ENCODE measurements at places on chromosomes 7 and 10.
A peak's percentile ranks its signal among the peaks of the same experiment; 100 is the strongest.

GRCh38 chr10:123642293-123642692, 23.9 kb upstream of the GPR26 start:
- no peak for DNase-seq

DNA sequence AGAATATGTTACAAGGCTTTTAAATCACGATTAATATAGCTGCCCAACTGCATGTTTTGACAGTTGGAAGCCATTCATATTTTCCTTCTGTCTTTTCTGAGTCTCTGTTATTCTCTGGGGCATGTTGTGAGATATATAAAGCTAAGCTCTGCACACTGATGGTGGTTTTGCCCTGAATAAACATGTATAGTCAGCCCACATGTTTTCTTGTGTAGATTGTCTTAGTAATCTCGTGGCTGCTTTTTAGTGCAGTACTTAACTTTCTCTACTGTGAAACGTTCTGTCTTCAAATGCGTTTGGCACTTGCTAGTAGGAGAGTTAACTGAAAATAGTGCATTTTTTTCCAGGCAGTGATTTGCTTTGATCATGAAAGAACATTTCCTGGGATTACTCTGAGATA, 268.5 kb downstream of the DNAJB9 start:
- DNase-seq, result peak; percentile 20

GRCh38 chr10:110169586-110169985, 37.8 kb upstream of the MXI1 start:
- no peak for DNase-seq

DNA sequence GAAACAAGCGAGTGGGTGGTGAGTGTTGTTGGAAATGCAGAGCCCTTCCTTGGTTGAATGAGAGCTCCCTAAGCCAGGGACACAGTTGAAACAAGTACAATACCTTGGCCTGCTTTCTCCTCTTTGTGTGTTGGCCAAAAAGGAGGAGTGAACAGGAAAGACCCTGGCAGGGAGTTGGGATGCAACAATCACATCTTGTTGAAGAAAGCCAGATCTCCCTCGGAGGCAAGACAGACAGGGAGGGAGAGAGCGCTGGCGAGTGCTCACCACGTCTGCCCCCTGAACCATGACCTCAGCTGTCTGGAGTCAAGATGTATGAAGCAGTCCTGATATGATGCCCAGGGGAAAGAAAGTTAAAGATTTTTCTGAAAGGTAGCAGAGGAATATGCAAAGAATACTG, 66.8 kb downstream of the ADAM12 start:
- no peak for DNase-seq

GRCh38 chr7:26083113-26083512, 68.9 kb upstream of the NFE2L3 start:
- DNase-seq, result no peak

GRCh38 chr7:139930286-139930965, 101.4 kb downstream of the TBXAS1 start:
- no peak for DNase-seq

GRCh38 chr7:125663961-125664360, 734.3 kb upstream of the POT1 start:
- no peak for DNase-seq

- DNase-seq, result no peak
Observed at GRCh38 chr7:148721390-148721789, 22.7 kb downstream of the CUL1 start.

GRCh38 chr7:128919241-128919640, 8.7 kb upstream of the KCP start:
- no peak for DNase-seq

DNA sequence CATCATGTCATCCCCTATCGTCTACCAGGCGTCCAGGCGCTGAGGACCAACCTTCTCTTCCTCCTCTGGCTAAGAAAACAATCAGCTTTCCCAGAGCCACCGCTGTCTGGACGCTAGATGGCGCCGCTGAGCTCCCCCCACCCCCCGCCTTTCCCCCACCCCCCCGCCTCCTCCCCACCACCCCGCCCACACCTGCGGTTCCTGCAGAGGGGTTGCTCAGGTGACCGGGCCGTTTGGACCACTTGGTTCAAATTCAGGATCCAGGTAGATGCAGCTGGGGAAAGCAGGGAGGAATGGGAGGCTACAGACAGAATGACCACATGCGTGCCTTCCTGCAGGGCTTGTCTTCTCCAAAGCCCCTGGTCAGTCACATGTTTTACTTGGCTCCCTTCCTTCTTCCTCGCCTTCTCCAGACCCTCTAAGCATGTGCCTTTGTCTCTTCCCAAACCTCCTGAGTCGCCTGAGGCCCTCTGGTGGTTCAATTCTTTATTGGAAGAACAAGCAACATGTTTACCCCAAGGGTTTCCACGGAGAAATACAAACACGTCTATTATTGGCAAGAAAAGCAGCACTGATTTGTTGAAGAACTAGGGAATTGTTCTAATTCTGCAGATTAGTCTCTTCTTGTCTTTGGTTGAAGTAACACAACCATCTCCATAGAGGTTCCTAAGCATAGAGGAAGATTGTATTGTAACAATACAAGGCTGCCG, 24.7 kb downstream of the AOC1 start:
- peak; percentile 35 for DNase-seq

DNA sequence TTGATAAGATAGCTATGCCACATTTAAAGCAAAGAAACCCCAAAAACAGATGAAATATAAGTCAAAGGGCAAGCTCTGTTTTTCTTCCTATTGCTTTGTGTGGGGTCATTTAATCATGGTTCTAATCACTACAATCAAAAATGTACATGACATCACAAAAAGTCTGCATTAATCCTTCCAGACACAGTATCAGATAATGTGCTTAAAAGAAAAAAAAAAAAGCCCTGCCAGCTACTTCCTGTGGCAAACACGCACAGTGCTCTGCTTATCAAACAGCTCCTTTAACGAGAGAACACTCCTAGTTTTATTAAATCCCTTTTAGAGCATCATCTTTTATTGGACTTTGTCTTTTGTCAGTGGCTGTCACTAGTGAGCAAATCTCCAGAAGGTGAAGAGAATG, 1005.8 kb downstream of the GATA3 start:
- no peak for DNase-seq

DNA sequence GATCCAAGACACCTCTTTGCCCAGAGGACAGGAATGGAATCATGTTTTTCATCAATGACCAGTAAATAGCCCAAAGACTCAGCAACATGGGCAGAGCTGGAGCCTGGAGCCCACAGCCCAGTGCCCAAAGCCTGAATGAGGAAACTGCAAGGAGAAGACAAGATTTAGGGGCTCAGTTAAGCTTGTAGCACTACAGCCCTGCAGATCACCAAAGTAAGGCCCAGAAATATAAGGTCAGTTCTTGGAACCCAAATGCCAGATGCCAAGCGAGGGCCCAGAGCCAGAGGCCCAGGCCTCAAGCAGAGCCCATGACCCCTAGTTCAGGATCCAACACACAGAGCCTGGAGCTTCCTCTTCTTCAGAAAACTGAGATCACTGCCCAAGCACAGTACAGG, 32.4 kb downstream of the MBL2 start:
- no peak for DNase-seq

- DNase-seq, result peak; percentile 96
Observed at GRCh38 chr10:13924040-13924725, 337.4 kb downstream of the PRPF18 start.

- DNase-seq, result no peak
Observed at GRCh38 chr10:118035354-118036005, 11.3 kb downstream of the RAB11FIP2 start.

DNA sequence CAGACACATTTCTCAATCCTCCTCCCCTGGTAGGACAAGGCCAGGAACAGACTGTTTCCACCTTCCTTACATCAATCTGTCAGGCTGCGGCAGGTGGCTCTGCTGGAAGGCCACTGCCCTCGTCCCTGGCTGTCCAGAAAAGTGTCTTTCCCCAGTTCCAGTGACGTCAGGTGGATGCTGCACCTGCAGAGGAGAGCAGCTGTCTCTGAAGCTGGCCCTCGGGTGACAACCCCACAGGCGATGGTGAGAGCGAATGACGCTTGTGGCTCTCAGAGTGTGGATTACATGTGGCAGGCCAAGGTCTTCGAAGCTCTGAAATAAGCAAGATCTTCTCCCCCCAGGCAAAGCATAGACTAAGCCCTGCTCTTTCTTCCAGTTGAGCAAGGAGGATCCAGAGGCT, 146.9 kb upstream of the RET start:
- no peak for DNase-seq

DNA sequence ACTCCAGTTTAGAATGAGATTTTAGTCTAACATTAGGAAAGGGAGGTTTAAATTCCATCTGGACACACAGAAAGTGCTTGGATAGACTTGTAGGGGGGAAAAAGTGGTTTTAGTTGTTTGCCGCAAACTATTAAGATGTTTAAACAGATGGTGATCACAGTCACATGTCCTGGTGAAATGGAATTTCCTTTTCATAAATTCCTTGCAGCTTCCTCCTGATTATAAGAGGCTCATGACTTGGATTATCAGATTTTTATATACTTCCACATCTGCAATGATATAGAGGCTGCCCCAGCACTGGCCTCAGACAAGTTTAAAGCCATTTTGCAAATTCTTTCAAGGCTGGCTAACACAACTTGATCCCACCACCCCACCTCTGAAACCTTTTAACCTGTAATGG, 106.4 kb upstream of the ARMC3 start:
- no peak for DNase-seq

DNA sequence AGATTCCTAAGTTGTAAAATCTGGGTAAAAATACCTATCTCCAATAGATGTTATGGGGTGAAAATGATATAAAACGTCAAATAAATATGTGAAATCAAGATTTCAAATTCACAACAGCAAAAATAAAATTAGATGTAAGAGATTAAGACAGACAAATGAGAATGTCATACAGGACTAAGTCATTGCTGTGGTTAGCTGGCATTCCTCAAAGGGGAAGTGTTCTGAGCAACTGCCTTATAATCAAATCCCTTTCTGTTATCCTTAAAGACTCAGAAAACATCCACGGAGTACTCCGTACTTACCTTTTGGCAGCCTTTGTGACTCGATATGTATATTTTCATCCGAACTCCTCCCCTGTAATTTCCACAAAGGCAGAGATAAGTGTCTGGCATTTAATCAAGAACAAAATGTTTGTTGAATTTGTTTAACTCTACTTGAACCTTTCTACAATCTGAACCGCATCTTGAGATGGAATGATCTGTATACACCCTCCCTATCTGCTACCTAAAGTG, 559.6 kb downstream of the GATA3 start:
- DNase-seq, result no peak

GRCh38 chr7:50721160-50721559, 61.5 kb downstream of the GRB10 start:
- DNase-seq, result no peak

DNA sequence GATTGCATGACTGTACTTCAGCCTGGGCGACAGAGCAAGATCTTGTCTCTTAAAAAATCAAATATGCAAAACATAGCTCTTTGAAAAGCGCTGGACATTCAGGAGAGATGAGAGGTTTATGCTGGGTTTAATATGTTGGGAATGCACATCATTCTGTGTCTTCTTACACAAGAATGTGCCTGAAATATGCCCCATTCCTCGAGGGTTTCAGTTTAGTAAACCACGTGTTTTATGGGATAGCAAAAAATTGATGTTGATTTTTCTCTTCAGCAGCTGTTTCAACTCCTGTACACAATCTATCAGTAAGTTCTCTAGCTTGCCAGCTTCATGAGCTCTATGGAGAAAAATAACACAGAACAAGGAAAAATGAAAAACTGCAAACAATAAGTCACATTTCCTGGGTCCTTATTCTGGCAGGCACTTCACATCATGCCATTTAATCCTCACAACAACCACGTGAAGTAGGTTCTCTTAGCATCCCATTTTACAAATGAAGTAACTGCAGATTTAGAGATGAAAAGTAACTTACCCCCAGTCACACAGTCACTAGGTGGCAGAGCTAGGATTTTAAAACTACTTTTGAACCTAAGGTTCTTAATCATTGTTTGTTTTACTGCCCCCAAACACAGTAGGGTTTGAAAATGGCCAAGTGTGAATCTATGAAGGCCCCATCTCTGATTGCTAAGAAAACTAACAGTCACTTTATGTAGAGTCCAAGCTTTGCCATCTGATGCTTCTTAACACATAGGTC, 423.6 kb downstream of the PHTF2 start:
- DNase-seq, result no peak
